ENCODE measurements at places on chromosomes 13 and 19. TPM values are rescaled to one million over a fixed set of nuclear protein-coding genes. Genes with fewer than 3 reads are reported as not detected.

The FAM124A gene
- total RNA-seq: 2.4 TPM

The RASGRP4 gene
- total RNA-seq: 2.0 TPM

The ZNF223 gene
- 7.7 TPM for total RNA-seq

The PROZ gene
- not detected for total RNA-seq
